Activated naive CD4-positive, alpha-beta T cell treated with anti-CD3 and anti-CD28 coated beads, Interleukin-2, amount 10 ng/mL, durations not matched to agents 5 hours and 36 hours (primary cell): ENCODE measurements at places on chromosomes 12 and 14. TPM values are rescaled to one million over a fixed set of nuclear protein-coding genes. Genes with fewer than 3 reads are reported as not detected.

The CIDEB gene
- 29.0 TPM for total RNA-seq

The PIWIL1 gene
- total RNA-seq, result not detected

The GOLT1B gene
- 45.8 TPM for total RNA-seq

The TUNAR gene
- not detected for total RNA-seq

The BTBD7 gene
- total RNA-seq, result 22.5 TPM
